ENCODE measurements at places on chromosomes 5 and 9. TPM values are rescaled to one million over a fixed set of nuclear protein-coding genes. Genes with fewer than 3 reads are reported as not detected.

- no peak for DNase-seq
These were observed 927.9 kb downstream of the MAT2B start for GRCh38 chr5:164433106-164433870.

DNA sequence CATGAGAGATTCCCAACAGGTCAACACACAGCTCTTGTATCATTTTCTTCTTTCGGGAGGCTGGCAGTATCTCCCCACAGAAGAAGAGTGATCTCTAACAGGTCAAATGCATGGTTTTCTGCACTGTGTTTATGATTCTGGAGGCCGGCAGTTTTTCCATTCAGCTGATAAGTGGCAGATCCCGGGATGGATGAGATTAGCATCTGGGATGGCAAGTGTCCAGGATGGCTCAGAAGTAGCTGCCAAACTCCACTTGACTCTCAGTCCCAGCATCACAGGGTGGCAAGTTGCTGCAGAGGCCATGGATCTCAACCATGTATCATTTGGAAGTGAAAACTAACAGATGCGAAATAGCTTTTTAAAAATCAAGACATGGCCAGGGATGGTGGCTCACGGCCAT, 97.8 kb upstream of the SLC44A1 start:
- no peak for DNase-seq

DNA sequence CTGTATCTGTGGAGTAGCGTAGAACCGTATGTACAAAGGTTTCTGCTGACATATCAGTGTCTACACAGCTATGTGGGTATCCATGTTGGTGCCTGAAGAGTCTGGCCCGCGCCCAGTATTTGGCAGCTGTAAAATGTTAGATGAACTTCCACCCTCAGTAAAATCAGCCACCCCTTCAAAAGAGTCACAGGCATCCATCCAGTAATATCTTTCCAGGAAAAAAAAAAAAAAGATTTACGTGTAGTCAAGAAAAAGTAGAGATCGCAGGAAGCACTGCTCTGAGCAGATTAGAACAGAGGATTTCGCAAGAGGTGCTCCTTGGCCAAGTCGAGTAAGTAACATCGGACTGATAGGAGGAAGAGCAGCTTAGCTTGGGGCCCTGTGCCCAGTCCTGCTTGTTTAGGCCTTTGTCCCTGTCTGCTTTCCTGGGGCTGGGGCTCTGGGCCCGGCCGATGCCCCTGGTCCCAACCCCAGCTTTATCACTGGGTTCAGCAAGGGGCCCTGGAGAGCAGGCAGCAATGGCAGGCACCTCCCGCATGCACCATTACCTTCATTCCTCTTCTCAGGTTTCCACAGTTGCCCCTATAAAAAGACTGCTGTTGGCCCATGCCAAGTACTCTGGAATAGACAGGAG, 21.2 kb downstream of the DAPK1 start:
- DNase-seq: no peak

GRCh38 chr9:12778389-12778788, 3.6 kb downstream of the LURAP1L start:
- DNase-seq: no peak

DNA sequence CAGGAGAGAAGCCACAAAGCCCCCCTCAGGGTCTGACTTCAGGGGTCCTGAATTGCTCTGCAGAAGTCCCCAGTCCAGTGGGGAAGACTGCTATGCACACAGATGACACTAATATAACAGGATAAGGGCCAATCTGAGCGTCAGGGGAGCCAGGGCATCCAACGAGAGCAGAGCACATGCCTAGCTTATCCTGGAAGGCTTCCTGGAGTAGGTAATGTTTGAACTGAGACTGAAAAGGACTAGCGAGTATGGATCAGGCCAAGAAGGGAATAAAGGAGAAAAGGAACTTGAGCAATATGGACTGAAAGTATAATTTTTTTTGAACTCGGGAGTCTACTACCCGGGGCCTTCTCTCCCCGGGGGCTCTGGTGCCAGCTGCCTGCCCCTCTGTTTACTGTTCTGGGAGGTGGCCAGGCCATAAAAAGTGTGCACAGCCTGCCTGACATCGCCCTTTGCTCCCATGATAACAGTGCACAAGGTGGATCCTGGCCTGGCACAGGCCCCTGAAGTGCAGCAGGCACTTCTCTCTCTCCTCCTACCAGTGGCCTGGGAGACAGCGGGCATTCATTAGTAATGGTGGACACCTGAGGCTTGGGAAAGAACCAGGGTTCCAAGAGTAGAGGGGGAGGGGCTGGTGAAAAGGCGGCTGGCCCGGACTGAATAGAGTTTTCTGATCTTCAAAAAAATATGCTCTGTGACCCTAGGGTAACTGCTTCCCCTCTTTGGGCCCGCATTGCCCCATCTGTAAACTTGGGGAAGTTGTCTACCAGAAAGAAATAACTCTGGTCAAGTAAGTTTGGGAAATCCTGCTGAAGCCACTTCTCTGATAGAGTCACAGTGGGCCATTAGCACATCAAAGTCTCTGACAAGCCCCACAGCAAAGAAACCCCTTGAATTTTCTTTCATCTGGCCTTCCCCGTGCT, 4.6 kb upstream of the SLC6A7 start:
- DNase-seq: no peak

GRCh38 chr9:106920701-106921283, 57.8 kb downstream of the ZNF462 start:
- no peak for DNase-seq

DNA sequence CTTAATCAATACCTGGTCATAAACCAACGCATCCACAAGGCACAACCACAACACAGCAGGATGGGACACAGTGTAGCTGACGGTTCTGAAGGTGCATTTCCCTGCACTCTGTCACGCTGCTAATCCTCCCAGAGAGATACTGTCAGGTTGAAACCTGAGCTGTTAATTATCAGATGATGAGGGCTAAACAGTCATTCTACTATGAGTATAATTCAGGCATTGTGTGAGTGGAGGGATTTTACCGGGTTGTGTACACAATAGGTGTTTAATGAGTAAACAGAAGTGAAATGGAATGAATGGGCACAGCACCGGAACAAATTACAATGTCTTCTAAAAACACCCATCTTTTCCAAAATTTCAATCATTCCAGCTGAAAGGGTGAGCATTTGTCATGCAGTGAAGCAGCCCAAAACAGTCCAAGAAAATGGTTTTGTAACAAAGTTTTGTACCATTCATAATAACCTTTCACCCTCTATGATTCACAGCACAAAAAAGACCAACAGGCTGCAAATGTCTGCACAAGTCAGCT, 71.5 kb downstream of the ABCA1 start:
- no peak for DNase-seq

DNA sequence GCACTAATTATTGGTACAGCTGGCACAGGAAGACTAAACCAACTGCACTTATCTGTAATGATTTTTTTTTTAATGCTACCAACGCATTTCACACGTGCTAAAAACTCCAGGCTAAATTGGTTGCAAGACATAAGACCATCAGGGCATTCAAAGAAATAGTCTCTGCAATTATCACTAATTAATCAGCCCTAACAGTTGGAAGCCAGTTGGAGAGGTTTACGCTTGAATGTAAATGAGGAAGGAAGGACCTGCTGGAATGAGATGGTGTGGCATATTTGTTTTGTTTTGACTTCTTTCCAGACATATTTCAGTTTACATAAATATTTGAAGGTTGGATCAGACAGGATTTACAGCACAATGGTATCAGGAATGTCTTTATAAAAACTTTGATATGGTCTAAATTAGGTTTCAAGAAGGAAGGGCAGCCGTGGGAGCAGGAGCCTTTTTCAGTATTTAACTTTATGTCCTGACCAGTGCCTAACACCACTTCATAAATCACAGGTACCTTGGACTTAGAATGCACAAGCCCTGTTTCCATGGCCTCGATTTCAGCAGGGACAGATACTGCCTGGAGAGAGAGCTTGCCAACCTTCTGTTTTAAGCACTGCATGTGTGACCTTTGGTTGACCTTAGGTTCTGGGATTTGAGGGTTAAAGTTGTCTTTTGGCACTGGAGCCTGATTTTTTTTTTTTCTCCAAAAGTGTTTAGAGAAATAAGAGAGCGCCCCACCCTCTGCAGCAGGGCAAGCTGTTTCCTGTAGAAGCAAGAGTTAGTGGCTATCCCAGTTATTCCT, 199.8 kb upstream of the MAP3K1 start:
- no peak for DNase-seq

GRCh38 chr5:80059354-80059980, 24.3 kb downstream of the THBS4 start:
- no peak for DNase-seq

Gene C1QTNF3
- 9.0 TPM for total RNA-seq

Gene HRCT1
- not detected for total RNA-seq

Gene SMIM33
- not detected for total RNA-seq

Gene HEMGN
- total RNA-seq: not detected

Gene FBXL7
- 25.3 TPM for total RNA-seq
